ACHN (cell line): ENCODE measurements at places on chromosomes 4 and X.

- DNase-seq: no peak
Measured at GRCh38 chr4:137000432-137000831, 531.9 kb downstream of the PCDH18 start.

GRCh38 chrX:69055193-69055592, 110.1 kb downstream of the PJA1 start:
- DNase-seq: no peak

DNA sequence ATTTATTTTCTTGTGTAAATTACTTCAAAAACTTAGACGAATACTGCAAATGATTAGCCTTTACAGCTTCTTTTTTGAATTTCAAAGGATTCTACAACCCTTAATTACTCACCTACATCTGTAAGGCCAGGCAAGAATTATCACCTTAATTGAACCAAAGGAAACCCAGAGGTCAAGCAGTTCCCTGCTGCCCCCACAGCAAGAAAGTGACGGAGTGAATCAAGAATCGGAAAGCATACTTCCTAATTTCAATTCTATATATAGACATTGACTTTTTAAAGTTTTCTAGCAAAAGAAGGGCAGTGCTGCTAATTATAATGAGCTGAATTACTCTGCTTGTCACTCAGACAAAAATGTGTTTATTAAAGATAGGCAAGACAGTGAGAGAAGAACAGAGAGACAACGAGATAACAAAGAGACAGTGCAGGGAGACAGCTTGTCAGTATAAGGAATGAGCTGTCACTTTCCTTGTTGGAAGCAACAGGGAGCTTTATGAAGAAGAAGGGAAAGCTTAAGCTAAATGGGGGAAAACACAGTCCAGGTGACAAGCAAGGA, 47.5 kb upstream of the SPANXN4 start:
- DNase-seq: no peak

DNA sequence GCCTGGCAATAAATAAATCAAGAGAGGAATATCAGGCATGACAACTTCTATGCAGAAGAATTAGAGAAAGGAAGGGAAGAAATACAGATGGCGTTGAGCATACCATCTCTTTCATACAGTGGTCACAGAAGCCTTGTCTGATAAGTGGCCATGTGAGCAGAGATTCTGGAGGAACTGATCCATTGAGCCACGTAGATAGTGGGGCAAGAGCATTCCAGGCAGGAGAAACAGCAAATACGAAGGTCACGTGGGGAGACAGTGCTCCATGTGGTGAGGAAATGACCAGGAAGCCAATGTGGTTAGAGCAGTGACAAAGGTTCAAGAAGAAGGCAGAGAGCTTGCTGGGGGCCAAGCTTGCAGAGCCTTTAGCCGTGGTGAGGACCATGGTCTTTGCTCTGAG, 226.7 kb upstream of the NOCT start:
- DNase-seq: no peak

- DNase-seq: no peak
Measured at GRCh38 chr4:186700746-186701145, 22.9 kb downstream of the FAT1 start.

DNA sequence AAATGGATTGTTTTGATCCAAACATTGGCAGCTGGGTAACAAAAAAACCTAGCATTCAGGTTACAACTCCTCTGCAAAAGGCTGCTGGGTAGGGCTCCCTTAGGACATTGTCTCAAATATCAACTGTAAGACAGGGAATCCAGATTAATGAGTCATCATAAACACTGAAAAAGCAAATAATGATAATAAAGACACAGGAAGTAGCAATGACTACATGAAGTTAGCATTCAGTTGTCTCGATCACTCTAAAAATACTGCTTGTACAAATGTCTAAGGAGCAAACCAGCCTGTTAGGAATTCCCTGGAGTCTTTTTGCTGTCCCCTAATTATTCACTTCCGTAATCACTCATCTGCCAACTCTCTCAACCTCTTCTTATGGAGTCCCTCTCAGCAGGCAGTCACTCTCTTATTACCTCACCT, 259.2 kb downstream of the GPC3 start:
- DNase-seq: no peak

DNA sequence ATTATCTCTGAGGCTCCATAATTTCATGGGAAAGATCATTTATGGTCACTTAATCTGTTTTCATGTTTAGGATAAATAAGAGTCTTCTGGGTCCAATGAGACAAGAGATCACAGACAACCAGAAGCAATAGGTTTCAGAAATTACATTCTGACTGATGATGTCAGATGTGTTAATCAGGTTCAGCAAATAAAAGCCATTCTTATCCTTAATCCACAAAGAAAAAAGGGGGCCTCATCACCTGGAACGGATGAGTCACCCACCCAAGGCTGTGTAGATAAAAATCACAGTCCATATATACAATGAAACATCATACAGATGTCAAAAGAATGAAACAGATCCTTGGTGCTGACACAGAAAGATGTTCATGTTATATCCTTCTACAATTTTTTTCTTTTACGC, 36.6 kb downstream of the SYTL4 start:
- no peak for DNase-seq
